ENCODE measurements at places on chromosomes 2 and 18. TPM values are rescaled to one million over a fixed set of nuclear protein-coding genes. Genes with fewer than 3 reads are reported as not detected.

DNA sequence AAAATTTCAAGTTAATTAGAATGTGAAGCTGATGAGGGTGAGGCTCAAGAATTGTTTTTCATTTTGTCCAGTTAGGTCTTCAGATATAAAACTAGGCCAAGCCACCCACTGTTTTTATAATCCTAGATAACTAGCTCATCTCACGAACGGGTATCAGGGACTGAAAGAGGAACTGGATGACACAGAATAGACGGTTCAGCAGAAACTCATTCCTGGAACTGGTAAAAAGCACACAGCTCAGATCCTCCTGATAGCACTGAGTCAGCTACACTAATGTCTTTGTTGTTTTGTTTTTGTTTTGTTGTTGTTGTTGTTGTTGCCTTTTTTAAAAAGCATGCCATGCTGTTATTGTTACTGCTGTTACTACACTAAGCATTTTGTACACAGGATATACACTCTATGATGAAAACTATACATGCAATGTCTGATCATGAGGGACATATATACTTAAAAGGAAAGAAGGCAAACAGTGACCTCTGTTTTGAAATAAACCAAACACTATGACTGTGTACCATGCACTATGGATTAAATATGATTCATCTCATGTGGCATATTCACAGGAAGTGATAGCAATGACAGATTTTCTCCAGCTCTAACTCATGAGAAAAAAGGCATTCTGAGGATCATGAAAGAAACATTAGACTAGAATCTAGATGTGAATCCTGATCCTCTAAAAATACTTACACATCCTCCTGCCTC, 437.6 kb downstream of the NCKAP5 start:
- no peaks in the 10 kb centered on the region for H3K4me1 ChIP-seq
- no peaks in the 10 kb centered on the region for H3K27me3 ChIP-seq
- H3K27ac ChIP-seq, result no peak overlapping the region
- no peak for DNase-seq
- H3K36me3 ChIP-seq, result no peaks in the 10 kb centered on the region
- no peak overlapping the region for H3K4me3 ChIP-seq

GRCh38 chr2:199366406-199366805, 91.3 kb downstream of the SATB2 start:
- peaks cover 5% of the 10 kb centered on the region for H3K4me1 ChIP-seq
- no peak overlapping the region for H3K27ac ChIP-seq
- no peak overlapping the region for H3K4me3 ChIP-seq

GAL3ST2 gene
- total RNA-seq, result 0.57 TPM

REG1B gene
- total RNA-seq, result not detected

All from endodermal cell (in vitro differentiated cells).